ENCODE measurements at places on chromosomes 5 and 9.
A peak's percentile ranks its signal among the peaks of the same experiment; 100 is the strongest.

GRCh38 chr9:137411645-137412380, 11.1 kb downstream of the EXD3 start:
- no peak for DNase-seq

- no peak for DNase-seq
Measured at GRCh38 chr9:31808766-31809165, 575.7 kb upstream of the ACO1 start.

DNA sequence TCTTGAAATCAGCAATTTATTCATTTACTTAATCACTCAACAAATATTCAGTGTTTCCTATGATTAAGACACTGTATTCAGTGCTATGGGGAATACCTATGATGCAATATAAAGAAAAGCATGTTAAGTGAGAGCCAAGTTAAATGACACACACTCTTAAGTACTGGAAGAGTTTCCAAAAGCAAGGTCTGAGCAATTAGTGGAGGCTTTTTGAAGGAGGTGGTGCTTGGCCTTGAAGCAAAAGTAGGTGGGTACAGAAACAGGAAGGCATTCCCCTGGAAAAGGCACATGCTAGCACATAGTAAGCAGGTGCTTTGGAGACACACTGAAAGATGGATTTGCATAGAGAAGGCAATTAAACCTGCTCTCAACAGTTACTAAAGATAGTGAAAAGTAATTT, 4.0 kb downstream of the TSLP start:
- no peak for DNase-seq

DNA sequence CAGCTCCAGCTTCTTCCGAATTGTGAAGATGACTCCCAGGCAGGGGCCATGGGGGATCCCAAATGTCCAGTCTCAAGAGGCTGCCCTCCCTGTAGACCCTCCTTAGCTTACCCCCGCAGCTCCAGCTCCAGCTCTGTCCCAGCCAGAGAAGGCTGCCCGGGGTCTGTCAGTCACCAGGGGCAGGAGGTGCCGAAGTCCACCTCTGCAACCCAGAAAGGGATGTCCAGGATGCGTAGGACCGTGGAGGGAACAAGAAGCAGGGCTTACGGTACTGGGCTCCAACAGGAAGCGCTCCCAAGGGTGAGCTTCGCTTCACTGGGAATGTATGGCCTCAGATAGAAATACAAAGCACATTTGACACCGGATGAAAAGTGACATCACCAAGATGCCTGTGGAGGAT, 6.0 kb downstream of the IPPK start:
- DNase-seq: no peak

GRCh38 chr5:141816598-141817399, 61.4 kb downstream of the PCDH1 start:
- no peak for DNase-seq

DNA sequence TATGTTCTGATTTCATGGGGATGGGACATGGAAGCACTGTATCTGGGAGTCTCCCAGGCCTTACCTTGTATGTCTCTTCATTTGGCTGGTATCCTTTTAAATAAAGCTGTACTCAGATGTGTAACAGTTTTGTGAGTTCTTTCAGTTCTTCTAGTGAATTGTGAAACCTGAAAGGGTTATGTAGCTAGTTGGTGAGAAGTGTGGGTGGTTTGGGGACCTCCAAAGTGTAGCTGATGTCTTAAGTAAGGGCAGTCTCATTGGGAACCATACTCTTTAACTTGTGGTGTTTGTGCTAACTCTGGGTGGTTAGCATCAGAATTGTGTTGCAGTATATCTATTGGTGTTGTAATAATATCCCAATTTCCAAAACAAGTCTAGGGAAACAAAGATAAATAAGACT, 166.9 kb upstream of the CCNH start:
- DNase-seq: no peak

DNA sequence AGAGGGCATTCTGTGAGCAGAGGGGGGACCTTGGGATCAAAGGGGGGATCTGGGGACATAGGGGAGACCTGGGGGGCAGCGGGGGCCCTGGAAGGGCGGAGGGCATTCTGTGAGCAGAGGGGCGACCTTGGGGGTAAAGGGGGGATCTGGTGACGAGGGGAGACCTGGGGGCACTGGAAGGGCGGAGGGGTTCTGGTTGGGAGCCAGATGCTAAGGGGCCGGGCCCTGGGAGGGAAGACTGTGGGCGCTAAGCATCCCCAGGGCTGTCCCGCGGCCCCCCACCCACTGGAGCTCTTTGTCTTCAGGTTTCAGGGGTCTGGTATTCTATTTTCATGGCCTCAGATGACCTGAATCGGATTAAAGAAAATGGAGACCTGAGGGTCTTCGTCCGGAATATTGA, 748 bp downstream of the LCN9 start:
- DNase-seq: no peak

GRCh38 chr9:85137696-85138095, 468.2 kb downstream of the NTRK2 start:
- no peak for DNase-seq

- DNase-seq: no peak
Measured at GRCh38 chr9:96078897-96079490, 203.5 kb downstream of the ERCC6L2 start.

DNA sequence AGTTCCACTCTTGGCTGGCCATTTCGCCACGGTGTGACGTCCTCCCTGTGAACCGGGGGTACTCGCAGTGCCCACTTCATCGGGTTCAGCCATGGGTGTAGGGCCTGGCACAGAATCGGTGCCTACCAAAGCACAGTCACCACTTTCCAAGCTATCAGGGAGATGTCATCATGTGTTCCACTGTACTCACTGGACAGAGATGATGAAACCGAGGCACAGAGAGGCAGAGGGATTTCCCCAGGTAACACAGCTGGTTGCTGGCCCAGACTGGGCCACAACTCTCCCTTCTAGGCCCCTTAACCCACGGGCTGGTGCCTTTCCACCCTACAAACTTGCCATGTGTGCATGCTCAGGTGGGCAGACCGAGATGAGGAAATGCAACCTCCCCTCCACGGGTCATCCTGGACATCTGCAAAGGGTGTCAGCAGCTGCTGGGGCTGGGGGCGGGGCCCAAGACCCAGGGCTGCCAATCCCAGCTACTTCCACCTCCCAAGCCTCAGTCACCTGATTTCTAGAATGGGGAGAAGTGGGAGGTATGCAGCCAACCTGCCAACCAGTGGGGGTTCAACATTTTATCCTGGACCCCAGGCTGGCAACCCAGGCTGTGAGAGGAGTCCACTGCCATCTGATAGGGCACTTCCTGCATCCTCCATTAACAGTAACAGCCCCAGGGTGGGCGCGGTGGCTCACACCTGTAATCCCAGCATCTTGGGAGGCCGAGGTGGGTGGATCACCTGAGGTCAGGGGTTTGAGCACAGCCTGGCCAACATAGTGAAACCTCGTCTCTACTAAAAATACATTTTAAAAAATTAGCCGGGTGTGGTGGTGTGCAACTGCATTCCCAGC, 893 bp upstream of the SH2D3C start:
- DNase-seq: no peak

- DNase-seq: peak; percentile 71
Measured at GRCh38 chr5:171419688-171420430, 412 bp downstream of the FGF18 start.

DNA sequence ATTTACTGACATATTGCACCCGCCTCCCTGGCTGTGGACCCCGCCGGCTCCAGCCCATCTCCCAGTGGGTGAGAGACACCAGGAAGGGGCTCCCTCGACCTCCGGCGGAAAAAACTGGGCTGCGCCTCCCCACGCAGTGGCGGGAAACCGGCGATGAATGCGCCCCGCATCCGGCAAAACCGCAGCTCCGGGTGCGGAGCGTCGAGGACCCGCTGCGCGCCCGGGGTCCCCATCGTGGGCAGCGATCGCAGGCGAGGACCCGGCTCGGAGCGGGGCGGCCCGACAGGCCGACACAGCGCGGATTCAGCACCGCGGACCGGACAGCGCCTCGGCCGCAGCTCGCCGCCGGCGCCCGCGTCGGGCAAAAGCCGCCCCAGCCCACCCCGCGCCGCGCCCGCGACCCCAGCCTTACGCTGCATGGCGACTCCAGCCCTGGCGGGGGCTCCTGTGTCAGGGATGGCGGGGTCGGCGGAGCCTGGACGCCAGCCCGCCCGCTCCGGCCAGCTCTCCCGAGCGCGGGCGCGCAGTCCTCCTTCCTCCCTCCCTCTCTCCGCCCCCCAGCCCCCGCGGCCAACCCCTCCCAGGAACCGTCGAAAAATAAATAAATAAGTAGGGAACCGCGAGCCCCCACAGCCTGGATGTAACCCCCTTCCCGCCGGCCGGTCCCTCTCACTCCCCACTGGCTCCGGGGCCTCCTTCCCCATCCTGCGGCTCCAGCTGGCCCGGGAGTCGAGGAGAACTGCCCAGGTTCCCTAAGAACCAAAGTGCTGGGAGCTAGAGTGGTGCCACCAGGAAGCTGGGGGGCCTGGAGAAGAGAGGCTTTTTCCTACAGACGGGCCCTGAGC, 3.1 kb downstream of the LHX3 start:
- DNase-seq: no peak

DNA sequence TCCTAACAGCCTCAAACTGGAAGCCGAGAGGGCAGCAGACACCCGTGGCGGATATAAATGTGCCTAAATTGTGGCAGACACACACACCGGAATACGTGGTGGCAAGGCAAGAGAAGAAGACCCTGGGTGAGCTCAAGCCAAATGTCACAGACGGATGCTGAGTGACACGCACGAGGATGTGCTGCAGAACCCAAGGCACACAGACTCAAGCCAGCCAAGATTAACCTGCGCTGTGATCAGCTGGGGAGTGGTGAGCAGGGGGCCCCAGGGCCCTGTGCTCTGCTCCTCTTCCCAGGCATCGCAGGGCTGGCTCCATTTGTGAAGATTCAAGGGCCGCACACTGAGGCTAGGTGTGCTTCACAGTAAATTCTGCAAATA, 16.4 kb downstream of the SEMA4D start:
- no peak for DNase-seq

- no peak for DNase-seq
Measured at GRCh38 chr5:95720094-95720786, 10.9 kb upstream of the RHOBTB3 start.

GRCh38 chr9:112489876-112490666, 3.4 kb downstream of the KIAA1958 start:
- DNase-seq: peak; percentile 78

DNA sequence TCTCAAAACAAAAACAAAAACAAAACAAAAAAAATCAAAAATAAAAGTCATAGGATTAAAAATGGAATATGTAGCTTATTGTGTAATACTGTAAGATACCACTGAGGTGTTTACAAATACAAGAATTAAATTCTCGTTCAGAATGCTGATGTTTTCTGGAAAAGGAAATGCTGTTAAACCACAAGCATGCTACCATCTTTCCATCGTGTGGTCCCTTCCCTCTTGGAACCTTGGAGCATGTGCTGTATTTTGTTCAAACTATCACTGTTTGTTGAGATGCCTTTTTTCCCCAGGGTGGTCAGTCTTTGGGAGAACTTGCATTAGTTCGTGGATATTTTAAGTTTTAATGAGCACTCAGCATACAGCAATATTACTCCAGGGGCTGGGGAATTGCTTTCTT, 39.7 kb downstream of the SUB1 start:
- DNase-seq: no peak

DNA sequence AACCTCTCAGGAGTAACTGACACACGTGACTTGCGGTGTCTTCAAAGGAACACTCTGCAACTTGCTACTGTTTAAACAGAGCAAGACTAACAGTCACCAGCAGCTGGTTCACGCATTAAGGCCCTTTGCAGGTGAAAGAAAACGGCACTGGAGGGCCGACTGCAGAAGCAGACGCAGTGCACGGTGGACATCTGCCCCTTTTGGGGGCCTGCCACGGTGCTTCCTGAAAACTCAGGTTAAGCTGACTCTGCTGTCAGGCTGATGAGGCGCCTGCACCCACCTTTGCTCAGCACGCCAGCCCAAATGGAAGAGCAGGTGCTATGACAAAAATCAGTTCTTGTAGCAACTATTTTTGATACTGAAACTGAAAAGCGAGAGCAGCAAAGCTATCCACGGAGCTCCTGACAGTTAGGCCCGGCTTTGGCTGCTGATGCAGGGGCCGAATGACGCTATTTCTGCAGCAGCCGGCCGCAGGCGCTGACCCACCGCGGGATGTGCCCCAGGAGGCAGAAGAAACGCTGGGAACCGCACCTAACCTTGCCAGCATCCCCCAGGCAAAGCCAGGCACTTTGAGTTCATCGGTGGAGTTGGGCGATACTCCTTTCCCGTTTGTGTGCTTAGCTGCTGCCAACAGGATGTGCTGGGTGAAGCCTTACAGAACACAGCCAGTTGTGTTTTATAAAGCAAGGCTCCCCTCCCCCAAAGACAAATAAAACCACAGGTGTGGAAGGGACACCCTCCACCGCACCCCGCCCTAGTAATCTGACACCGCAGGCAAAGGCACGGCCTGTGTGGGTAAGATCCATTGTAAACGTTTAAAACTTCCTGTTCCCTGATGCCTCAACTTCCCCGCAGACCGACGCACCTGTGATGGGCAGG, 21.1 kb upstream of the TERT start:
- DNase-seq: peak; percentile 100

DNA sequence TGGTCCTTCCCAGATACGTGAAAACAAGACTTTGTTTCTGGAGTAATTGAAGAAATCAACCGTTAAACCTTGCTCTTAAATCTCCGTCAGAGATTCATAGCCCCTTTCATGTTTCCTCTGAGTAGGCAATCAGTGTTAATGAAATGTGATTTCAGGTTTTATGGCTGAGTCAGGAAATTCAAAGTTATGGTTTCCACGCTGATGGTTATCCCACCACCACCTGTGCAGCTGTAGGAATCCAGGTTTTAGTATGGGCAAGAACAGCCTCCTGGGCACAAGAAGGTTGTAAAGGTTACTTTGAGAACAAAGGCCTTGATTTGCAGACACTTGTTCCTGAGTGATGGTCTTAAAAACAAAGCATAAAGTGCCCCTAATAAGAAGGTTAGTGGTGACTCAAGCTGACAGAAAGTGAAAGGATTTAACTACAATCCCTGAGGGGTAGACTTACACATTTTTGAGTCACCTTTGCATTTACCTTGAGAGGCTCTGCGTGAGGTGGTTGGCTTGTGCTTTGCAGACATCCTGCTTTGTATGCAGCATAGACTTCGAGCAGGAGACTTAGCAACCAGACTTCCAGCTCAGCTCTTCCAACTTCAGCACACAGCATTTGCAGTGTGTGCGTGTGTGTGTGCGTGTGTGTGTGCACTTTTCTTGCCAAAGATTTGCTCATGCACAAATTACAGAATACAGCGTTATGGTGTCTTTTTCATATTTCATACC, 159.6 kb downstream of the TLE4 start:
- no peak for DNase-seq
